ENCODE measurements at places on chromosomes 12 and 14. TPM values are rescaled to one million over a fixed set of nuclear protein-coding genes. Genes with fewer than 3 reads are reported as not detected.

PAX9 gene
- 0.34 TPM for total RNA-seq

LRRK2 gene
- 2.5 TPM for total RNA-seq

ANKS1B gene
- 5.6 TPM for total RNA-seq

TSPAN8 gene
- total RNA-seq, result not detected

ANG gene
- total RNA-seq, result 3.4 TPM

KRT72 gene
- total RNA-seq, result not detected

VDR gene
- 0.14 TPM for total RNA-seq

CD163L1 gene
- 4.2 TPM for total RNA-seq

OAS3 gene
- total RNA-seq, result 11.4 TPM

KCNH5 gene
- not detected for total RNA-seq

BDKRB1 gene
- total RNA-seq, result not detected

OAS1 gene
- 18.1 TPM for total RNA-seq

COCH gene
- 2.2 TPM for total RNA-seq

SLC8B1 gene
- 20.2 TPM for total RNA-seq

FLVCR2 gene
- total RNA-seq, result 2.9 TPM

C14orf180 gene
- total RNA-seq, result not detected

HVCN1 gene
- not detected for total RNA-seq

TESPA1 gene
- total RNA-seq, result not detected

TMEM30B gene
- total RNA-seq, result not detected

L2HGDH gene
- 8.9 TPM for total RNA-seq

DDN gene
- not detected for total RNA-seq

SLC25A21 gene
- 1.9 TPM for total RNA-seq

NEUROD4 gene
- total RNA-seq, result not detected

RTN1 gene
- not detected for total RNA-seq

All from Caki2 (cell line).